Stimulated activated CD8-positive, alpha-beta memory T cell treated with anti-CD3 and anti-CD28 coated beads, Interleukin-4, amount 100 ng/mL, for 1 hour (primary cell): ENCODE measurements at places on chromosomes 4 and X.

DNA sequence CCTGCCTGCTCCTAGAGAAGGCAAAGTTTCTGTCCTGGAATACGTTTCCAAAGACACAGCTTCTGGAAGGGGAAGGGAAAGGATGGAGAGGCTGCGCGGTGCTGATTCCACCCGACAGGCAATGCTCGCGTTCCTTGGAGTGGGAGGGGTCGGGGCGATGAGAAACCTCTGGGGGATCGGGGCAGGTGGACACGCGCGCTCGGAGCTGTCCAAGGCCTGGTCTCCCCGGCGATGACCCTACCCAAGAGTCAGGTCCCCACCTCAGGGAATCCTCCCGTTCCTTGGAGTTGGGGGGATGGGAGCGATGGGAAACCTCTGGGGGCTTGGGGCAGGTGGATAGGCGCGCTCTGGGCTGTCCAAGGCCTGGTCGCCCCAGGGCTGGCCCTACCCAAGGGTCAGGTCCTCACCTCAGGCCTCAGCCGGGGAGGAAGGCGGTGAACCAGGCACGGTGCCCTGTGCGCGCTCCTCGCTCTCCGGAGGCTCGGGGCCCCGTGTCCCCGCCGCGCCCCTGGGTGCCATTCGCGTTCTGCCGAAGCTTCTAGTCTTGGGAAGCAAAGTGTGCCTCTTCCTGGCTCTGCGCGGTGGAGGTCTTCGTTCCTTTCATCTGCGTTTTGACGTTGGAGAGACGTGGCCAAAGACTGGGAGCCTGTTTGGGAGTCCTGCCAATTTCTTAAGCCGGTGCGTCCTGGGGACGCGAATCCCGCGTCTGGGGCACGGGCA, 10.6 kb upstream of the SHOX start:
- no peak for DNase-seq

GRCh38 chrX:150486011-150486410, 82.4 kb upstream of the MTM1 start:
- DNase-seq, result no peak

- DNase-seq, result no peak
Observed at GRCh38 chr4:120082251-120082650, 15.6 kb upstream of the MAD2L1 start.

DNA sequence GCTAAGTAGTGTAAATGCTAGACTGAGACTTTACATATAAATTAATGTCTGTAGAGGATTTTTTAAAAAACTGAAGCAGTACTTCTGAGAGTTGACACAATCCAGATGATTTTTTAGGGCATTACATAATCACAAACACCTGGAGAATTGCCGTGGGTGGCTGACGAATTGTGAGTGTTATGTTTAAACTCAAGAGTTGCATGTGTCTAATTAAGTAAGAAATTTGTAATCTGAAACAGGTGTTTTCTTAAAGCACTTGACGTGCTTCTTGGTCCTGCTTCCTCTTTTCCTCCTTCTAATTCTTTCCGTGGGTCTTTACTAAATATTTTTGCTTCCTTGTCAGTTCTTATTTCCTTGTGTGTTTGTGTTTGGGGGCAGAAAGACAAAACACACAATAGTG, 27.8 kb downstream of the PIR start:
- DNase-seq, result no peak

DNA sequence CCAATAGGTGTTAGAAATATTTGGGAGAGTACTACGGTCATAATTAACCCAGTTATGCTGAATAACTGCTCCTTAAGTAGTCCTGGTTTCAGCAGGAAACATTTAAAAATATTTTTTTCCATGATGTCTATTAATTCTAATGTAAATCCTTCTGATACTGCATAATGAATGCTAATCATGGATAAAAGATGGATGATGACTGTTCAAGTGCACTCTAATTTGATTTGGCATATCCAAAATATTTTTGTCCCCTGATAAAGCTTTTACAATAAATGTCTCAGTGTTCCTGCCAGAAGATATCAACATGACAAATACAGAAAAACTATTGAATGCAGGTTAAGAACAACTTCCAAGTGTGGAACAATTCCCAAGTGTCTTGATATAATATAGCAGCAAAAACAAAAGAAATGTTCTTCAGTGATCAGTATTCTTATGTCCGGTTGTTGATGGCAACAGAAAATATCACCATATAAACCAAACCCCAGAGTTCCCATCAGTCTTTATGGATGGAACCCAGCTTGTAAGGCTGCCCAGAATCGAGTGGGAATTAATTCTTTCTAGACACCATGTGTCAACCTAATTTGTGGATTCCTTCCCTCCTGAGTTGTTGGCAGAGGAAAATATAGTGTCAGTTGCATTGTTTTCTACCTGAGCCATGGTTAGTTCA, 205.4 kb upstream of the GK2 start:
- DNase-seq, result no peak

DNA sequence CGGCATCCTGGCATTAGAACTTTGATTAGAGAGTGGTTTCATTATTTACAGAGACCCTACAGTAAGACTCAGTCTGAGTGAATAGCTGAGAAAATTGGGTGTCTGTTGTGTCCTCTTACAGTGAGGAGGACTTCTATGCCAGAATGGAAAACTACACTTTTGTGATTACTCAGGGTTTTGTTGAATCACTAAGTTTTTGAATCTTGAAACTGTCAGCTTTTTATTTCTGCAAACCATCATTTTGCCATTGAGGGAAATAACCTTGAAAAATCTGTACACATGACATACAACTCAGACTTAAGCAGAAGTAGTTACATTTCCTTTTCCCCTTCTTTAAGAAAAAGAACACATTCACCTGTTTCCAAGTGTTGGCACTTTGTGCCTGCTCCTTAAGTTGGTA, 117.6 kb upstream of the RASGEF1B start:
- no peak for DNase-seq

- DNase-seq, result no peak
Observed at GRCh38 chrX:67787196-67787595, 243.4 kb downstream of the AR start.

- DNase-seq, result no peak
Observed at GRCh38 chr4:22410645-22411247, 105.1 kb downstream of the ADGRA3 start.

DNA sequence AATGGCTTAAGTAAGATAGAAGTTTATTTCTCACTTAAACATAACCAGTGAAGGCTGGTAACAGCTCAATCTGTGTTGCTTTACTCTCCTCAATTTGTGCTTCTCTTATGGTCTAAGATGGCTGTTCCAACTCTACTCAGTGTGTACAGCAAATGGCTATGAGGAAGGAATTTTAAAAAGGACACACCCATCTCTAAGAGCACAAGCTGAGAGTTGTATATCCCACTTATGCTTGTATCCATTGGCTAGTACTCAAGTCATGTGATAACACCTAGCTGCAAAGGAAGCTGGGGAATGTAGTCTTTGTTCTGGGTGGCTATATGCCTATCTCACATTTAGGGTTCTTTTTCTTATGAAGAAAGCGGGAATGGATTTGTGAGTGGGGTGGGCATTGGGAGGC, 63.3 kb downstream of the GPAT3 start:
- DNase-seq, result no peak

GRCh38 chr4:158996669-158997074, 106.2 kb upstream of the RAPGEF2 start:
- DNase-seq, result no peak

DNA sequence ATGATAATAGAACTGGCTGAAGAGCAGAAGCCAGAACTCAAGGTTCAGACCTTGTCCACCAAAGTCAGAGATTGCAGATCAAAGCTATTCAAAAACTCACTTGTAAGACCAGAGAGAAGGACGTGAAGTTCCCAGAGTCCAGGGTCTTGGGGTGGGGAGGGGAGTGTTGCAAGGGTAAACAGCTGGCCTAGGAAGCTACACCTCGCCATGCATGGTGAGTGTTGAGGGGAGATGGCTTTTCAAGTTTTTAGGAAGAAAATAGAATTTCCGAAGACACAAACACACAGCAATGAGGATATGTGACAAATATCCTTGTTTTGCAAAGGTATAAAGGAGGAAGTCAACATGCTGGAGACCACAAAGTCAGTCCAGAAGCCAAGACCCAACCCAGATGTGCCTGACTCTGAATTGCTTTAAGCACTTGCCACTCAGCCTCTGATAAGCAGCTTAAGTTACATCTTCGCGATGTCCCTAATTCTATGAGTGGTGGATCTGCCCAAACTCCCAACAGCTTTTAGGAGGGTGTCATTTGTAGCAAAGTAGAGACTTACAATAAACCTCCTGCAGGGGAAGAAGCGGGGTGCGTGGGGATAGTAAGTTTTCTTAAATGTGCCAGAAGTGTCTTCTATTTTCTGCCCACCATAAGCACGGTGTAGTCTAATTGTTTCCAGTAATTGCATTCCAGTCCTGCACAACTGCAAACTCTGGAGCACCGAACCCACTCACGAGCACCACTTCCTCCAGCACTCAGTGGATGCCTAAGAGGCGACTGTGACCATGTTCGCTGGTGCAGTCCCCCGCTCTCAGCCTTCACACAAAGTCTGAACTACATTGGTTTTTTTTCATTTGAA, 26.5 kb downstream of the HAND2 start:
- DNase-seq, result no peak

- DNase-seq, result no peak
Observed at GRCh38 chr4:119752936-119753335, 124.3 kb upstream of the PDE5A start.
